ENCODE measurements at places on chromosomes 11 and 22. TPM values are rescaled to one million over a fixed set of nuclear protein-coding genes. Genes with fewer than 3 reads are reported as not detected.

GRCh38 chr11:124934862-124935547, 842 bp downstream of the HEPACAM start:
- no peak overlapping the region for H3K4me3 ChIP-seq
- H3K27me3 ChIP-seq = peaks cover 7% of the 10 kb centered on the region
- H3K27ac ChIP-seq = no peak overlapping the region

GRCh38 chr11:35057926-35058668, 80.9 kb upstream of the CD44 start:
- H3K4me1 ChIP-seq = peaks cover 4% of the 10 kb centered on the region
- H3K27ac ChIP-seq = no peak overlapping the region
- no peaks in the 10 kb centered on the region for H3K27me3 ChIP-seq
- no peak overlapping the region for H3K4me3 ChIP-seq

DNA sequence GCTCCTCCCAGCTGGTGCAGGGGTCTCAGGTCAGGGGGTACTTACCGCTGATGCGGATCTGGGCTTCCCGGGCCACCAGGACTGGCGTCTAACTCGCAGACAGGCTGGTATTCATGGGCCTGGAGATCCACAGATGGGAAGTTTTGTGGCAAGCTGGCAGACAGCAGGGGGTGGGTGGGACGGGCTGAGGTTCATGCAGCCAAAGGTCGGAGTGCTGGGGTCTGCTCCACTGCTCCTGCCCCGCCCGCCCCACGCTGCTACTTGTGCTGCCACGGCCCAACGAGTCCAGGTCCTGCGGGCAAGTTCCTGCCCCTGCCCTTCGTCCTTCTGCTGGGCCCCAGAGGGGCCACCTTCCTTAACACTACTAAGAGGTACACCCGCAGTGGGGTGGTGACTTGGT, 3.1 kb downstream of the ACY3 start:
- H3K4me1 ChIP-seq = peaks cover 63% of the 10 kb centered on the region
- no peaks in the 10 kb centered on the region for H3K27me3 ChIP-seq
- H3K36me3 ChIP-seq = no peaks in the 10 kb centered on the region
- H3K4me3 ChIP-seq = no peak overlapping the region
- no peak for DNase-seq

GRCh38 chr22:17916226-17916889, 108.0 kb downstream of the MICAL3 start:
- DNase-seq = no peak
- no peaks in the 10 kb centered on the region for H3K36me3 ChIP-seq
- no peak overlapping the region for H3K27ac ChIP-seq
- no peaks in the 10 kb centered on the region for H3K4me1 ChIP-seq
- no peaks in the 10 kb centered on the region for H3K27me3 ChIP-seq
- H3K4me3 ChIP-seq = no peak overlapping the region

DNA sequence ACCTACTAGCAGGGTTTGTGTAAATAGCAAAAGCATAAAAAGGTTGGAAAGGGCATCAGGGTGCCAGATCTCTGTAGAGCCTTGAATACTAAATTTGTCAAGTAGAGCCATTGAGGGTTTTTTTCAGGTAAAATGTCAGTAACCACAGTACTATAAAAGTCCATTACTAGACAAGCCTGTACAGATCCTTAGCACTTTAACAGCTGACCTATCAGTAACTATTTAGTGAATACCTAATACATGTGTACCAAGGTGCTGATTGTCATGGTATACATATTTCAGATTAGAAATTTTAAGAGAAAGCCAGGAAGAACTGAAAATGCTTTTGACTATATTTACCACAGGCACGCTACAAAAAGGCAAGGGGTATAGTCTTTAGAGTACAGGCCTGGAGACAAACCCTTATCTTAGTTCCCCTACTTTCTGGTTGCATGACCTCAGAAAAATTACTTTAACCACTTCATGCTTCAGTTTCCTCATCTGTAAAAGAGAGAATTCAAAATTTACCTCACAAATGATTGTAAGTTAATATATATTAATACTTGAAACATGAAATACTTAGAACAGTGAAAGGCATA, 57.9 kb downstream of the RAB38 start:
- H3K36me3 ChIP-seq = no peaks in the 10 kb centered on the region
- no peak overlapping the region for H3K27ac ChIP-seq
- no peak for DNase-seq
- no peak overlapping the region for H3K4me3 ChIP-seq

DNA sequence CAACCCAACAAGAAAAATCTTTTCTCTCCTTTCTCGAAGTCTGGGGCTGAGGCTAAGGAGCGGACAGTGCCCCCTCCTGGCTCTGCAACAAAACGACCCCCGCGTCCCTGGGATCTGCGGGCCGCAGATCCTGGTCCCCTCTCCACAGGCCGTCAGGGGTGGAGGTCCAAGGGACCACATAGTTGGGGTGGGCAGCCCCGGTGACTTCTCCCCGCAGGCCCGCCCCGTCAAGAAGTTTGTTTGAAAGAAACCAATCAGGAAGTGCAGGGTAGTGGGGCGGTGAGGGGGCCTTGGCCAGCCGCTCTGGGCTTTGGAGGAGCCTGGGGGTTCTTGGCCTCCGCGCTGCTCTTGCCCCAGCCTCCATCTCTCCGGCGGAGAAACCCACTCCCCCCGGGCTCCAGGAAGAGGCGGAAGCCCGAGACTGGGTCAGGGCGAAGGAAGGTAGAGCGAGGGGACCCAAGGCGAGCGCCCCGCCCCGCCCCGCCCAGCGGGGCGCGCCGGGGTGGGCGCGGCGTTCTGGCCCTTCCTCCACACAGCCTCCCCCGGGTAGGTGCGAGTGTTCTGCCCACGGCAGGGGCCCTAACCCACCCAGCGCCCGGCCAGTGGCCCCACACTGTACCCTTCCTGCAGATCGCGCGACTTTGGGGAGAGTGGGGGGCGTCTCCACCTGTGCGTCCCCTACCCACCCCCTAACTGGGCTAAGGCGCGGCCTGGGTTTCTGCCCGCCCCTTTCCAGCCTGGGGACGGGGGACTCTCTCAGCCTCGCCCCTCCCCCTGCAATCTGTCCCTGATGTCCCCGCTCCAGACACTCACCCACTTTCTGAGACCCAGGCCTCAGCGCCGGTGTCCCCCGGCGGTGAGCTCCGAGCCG, 1.3 kb downstream of the TP53I11 start:
- H3K36me3 ChIP-seq = no peaks in the 10 kb centered on the region
- H3K27me3 ChIP-seq = no peaks in the 10 kb centered on the region
- H3K4me3 ChIP-seq = peak overlapping the region; percentile 87
- peak; percentile 47 for DNase-seq
- H3K4me1 ChIP-seq = peaks cover 2% of the 10 kb centered on the region

DNA sequence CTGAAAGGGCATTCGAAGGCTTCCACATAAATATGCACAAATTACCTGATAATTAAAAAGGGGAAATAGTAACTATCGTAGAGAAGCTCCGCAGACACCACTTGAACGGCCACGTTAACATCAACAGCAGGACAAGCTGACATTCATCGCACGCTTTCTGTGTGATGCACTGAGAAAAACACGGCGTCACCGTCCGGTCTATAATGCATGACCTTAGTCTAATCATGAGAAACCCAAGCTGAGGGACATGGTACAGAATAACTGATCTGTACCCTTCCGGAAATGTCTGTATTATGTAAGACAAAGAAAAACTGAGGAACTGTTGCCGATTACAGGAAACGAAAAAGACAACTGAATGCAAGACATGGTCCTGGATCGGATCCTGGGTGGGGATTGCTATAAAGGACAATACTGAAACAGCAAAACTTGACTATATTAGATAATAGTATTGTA, 678 bp upstream of the RANGAP1 start:
- DNase-seq = no peak
- peak overlapping the region; percentile 94 for H3K27ac ChIP-seq
- H3K4me3 ChIP-seq = peak overlapping the region; percentile 94
- peaks cover 23% of the 10 kb centered on the region for H3K4me1 ChIP-seq
- no peaks in the 10 kb centered on the region for H3K27me3 ChIP-seq
- peaks cover 18% of the 10 kb centered on the region for H3K36me3 ChIP-seq

- no peak overlapping the region for H3K4me3 ChIP-seq
- no peak overlapping the region for H3K27ac ChIP-seq
- H3K27me3 ChIP-seq = no peaks in the 10 kb centered on the region
- no peaks in the 10 kb centered on the region for H3K36me3 ChIP-seq
- DNase-seq = no peak
Observed at GRCh38 chr11:55942785-55943392, 6.7 kb upstream of the OR5I1 start.

- H3K36me3 ChIP-seq = no peaks in the 10 kb centered on the region
- no peak overlapping the region for H3K4me3 ChIP-seq
- no peaks in the 10 kb centered on the region for H3K27me3 ChIP-seq
- no peak for DNase-seq
Observed at GRCh38 chr11:111101881-111102280, 143.6 kb upstream of the POU2AF2 start.

- no peak for DNase-seq
- H3K4me3 ChIP-seq = no peak overlapping the region
- no peaks in the 10 kb centered on the region for H3K4me1 ChIP-seq
- no peaks in the 10 kb centered on the region for H3K36me3 ChIP-seq
Observed at GRCh38 chr11:23311986-23312940, 452.0 kb upstream of the CCDC179 start.

The CRYBB2 gene
- polyA plus RNA-seq = 0.68 TPM

The KRTAP5-8 gene
- polyA plus RNA-seq = 0.25 TPM

The MRGPRE gene
- 0.02 TPM for polyA plus RNA-seq

The DDI1 gene
- polyA plus RNA-seq = not detected

Data from thymus (tissue), 14 donors.